Skeletal muscle tissue (tissue), 5 donors: ENCODE measurements at places on chromosomes 2 and 18. TPM values are rescaled to one million over a fixed set of nuclear protein-coding genes. Genes with fewer than 3 reads are reported as not detected.

Gene TMEM169
- 1.6 TPM for total RNA-seq

Gene STARD6
- not detected for total RNA-seq

Gene SOCS6
- 17.7 TPM for total RNA-seq

Gene GAREM2
- total RNA-seq: 1.0 TPM

Gene KIF1A
- total RNA-seq: 4.7 TPM

Gene RGPD8
- total RNA-seq: 18.3 TPM

Gene RGPD4
- total RNA-seq: not detected

Gene IL1RL2
- total RNA-seq: not detected

Gene NR4A2
- 0.52 TPM for total RNA-seq

Gene AGXT
- total RNA-seq: not detected

Gene PGAP1
- total RNA-seq: 24.0 TPM

Gene UGT1A8
- total RNA-seq: not detected

Gene CYRIA
- total RNA-seq: 4.7 TPM

Gene DCDC2C
- not detected for total RNA-seq

Gene KIF5C
- total RNA-seq: 1.0 TPM
